ENCODE measurements at places on chromosomes 4 and X.

- DNase-seq = no peak
These were observed 43.7 kb downstream of the FHDC1 start for GRCh38 chr4:152979731-152980330.

DNA sequence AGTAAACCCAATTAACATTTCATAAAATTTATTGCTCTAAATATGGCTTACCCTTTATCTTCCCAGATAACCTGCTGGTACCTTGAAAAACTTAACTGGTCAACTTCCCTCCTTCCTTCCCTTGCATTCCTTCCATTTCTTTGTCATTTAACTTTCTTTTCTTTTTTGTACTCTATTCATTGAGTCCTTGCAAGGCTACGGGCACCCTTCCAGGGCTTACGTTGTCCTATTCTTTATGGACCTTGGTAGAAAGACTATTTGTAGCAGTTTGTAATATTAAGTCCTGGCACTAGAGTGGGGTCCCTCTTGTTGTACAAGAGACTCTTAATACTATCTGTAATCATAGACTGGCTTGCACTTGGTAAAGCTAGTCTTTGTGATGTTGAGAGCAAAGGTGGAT, 8.0 kb upstream of the GATB start:
- DNase-seq = no peak

- no peak for DNase-seq
These were observed 117.2 kb downstream of the GASK1B start for GRCh38 chr4:158055668-158056067.

- DNase-seq = no peak
These were observed 75.4 kb upstream of the ANXA3 start for GRCh38 chr4:78476108-78476704.

DNA sequence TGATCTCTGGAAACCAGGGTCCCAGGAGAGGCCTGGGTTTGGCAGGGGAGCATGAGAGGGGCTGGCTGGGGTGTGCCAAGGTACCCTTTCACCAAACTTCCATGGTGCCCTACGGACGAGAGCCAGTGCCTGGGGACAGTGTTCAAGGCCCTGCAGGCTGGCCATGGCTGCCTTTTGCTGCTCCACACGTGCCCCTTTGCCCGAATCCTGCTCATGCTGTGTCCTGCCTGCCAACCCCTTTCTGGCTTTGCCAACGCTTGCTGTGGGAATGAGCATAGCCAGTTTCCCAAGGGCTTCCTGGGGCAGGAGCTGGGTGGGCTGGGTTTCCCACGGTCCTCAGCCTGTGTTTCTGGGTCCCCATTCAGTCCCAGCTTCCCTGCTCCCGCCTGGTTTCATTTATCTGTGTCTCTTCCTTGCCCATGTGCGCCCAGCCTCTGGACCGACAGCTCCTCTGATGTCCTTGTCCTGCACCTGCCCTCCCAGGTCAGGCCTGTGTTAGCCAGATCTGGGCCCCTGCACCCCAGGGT, 17.3 kb downstream of the CPZ start:
- DNase-seq = no peak

DNA sequence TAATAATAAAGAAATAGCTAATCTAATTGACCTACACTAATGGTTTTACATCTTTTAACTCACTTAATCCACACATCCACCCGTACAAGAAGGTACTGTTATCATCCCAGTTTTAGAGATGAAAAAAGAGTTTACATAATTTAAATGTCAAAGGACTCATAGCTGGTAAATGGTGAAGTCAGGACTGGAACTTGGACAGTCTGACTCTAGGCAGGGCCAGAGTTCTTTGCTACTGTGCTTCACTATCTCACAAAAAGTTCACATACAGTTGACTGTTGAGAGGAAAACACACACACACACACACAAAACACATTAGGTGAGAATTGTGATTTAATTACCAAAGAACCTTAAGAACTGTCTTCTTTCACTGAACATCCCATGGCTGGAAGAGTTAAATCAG, 71.2 kb upstream of the PRSS48 start:
- DNase-seq = no peak

DNA sequence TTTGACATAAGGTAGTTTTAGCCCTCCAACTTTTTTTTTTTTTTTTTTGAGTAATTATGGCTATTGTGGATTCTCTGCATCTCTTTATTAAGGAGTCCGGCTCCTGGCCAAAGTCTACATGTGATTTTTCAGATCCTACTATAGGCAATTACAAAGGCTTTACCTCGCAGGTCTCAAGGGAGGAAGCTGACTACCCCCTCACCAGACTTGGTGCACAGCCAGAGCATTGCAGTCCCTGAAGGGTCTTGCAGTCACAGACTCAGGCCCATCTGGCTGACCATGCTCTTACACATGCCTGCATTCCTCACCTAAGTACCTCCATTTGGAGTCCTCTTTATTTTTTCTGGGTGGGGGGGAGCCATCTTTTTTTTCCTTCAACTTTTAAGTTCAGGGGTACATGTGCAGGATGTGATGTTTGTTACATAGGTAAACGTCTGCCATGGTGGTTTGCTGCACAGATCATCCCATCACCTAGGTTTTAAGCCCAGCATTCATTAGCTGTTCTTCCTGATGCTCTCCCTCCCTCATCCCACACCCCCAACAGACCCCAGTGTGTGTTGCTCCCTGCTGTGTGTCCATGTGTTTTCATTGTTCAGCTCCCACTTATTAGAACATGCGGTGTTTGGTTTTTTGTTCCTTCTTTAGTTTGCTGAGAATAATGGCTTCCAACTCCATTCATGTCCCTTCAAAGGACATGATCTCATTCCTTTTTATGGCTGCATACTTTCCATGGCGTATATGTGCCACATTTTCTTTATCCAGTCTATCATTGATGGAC, 88.4 kb upstream of the STIM2 start:
- no peak for DNase-seq

DNA sequence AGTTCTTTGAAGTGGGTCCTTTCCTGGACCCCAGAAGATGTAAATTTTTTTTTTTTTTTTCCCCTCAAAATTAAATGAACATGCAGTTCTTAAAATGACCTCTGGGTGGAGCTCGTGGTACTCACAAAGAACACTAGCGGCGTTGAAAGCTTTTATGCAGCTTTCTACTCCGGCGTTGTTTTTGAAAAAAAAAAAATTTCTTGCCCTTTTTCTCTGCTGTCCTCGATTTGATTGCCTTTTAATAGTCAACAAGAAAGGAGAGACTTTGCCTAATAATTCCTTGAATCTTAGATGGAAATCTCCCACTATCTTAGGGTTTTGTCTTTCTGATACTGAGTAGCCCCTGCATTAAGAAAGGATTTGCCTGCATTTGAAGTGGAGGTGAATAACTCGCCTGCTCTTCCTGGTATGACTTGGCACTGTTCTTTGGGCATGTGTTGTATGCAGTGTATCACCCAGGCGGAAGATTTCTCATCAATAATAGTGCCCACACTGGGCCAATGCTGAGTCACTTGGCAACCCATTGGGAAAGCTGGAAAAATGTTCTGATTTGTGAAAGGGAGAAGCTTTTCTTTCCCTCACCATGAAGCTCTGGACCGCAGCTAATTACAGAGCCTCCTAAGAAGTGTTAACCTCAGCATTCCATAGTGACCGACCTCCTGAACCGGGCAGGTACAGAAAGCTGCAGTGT, 104.0 kb downstream of the PHEX start:
- DNase-seq = peak; percentile 9

DNA sequence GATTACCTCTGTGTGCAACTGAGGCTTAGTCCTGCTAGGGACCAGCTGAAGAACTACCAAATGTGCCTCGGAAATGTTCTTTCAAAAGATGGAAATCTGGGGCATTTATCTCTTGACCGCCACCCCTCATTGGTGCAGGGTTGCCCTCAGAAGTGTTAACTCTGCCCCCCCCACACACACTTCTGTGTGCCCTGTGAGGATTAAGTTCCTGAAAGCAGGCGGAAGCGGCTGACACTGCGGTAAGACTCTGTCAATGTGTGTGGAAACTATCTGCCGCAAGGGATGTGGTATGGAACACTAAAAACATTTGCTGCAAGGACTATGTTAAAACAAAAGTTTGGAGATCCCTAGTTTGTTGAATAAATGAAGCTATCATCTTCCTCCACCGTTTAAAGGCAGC, 106.9 kb upstream of the NDP start:
- DNase-seq = no peak

All from activated T-cell treated with anti-CD3 and anti-CD28 coated beads, Interleukin-2, amount 50 U/mL, for 72 hours (primary cell).